HFFc6 (cell line): ENCODE measurements at places on chromosomes 7 and 10.

- no peak for DNase-seq
These were observed 54.1 kb upstream of the MKRN1 start for GRCh38 chr7:140533394-140533872.

DNA sequence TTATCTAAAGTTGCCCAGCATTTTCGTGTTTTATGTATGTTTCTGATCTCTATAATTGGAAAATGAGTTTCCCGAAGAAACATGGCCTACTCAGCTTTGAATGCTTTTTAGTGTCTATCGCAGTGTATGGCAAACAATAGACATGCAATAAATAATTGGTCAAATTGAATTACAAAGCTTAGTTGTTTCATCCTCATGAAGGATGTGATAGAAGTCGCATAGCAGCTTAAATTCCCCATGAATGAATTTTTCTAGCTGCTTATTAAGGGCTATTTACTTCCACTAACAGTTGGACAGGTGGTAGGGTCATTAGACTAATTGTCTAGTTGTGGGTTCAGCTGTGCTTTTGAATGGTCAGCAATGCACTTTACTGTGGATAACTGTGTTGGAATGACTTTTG lies 467.3 kb upstream of the MBL2 start:
- no peak for DNase-seq

DNA sequence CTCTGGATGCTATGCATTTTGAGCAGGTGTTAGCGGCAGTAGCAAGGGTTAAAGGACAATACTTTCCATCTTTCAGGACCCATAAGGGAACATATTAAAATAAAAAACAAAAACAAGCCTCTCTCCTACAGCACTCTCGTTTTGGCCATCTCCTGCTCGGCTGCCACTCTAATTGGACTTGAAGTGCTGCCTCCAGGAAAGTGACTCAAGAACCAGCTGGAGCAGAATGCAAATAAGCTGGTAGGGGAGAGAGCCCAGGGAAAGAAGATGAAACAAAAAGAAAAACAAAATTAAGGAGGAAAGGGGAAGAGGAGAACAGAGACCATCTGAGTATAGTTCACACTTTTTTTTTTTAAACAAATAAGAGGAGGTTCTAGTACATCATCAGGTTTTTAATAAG lies 65.6 kb downstream of the HBP1 start:
- DNase-seq = no peak

DNA sequence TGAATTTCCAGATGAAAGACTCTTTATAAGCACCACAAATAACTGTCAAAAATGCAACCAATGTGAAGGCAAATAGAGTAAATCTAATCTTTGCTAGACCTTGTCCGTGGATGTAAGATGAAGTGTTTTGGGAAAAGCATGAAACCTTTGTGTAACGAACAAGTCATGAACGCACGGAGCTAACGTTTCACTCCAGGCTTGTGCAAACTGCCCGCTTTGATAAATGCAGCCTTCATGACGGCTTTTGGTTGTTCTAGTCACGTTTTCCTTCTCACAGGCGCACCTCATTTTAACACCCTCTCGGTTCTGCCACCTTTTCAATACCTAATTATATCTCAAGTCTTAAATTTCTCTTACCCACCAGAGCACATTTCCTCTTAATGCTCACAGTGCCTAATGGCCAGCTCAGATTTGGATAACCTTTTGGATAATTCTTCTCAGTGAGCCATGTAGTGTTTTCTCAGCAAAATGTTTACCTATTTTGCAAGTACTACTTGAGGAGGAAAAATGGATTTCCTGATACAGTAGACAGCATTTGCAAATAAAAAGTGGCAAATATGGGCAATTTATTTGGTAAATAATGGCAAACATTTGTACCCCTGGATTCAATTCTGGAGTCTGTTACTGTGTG lies 63.2 kb downstream of the HECW1 start:
- no peak for DNase-seq

- no peak for DNase-seq
These were observed 32.7 kb upstream of the MACC1 start for GRCh38 chr7:20249920-20250319.

DNA sequence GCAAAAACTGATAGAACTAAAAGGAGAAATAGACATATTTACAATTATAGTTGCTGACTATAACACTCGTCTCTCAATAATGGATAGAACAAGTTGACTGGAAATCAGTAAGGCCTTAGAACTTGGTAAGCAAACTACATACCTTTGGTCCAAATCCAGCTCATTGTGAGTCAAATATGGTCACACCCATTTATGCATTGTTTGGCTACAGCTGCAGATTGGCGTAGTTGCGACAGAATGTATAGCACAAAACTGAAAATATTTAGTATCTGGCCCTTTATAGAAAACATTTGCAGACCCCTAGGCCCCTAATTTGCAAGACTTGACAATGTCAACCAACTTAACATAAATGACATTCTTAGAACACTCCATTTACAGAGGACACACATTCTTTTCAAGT lies 103.6 kb upstream of the EGR2 start:
- no peak for DNase-seq
